ENCODE measurements at places on chromosomes 2 and 18.

- DNase-seq, result no peak
These were observed 155.5 kb upstream of the SERTAD2 start for GRCh38 chr2:64809216-64809615.

DNA sequence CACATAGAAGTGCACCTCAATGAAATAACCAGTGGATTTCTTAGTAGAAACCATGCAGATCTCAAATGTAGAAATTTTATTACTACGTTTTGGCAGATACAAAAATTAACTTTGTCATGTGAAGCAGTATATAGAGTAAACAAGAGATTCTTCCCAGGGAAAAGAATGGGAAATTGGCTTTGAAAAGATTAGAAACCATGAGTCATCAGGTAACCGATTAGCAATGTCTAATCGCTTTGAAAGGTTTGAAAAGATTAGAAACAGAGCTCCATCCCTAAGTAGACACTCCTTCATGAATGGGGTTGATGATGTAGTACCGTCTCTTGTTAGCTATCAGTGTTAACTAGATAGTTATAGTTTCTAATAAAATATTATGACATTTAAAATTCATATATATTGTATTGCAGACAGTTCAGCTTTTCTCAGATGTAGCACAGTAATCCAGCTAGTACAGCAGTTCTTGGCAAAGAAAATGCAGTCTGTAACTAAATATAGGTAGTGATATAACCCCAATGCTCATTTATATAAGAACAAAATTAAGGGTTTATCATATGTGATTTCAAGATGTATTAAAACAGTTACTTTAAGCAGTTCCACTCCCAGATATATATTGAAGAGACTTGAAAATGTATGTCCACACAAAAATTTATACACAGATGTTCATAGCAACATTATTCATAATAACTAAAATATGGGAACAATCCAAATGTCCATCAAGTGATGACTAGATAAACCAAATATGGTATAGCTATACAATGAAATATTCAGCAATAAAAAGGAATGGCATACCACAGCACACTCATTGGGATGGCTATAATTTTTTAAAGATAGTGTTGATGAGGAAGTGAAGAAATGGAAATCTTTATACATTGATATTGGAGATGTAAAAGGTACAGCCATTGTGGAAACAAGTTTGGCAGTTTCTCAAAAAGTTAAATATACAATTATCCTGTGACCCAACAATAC is 113.9 kb downstream of the PTPN4 start:
- DNase-seq, result no peak

GRCh38 chr18:47748093-47748796 is 182.2 kb downstream of the SMAD2 start:
- DNase-seq, result no peak

GRCh38 chr2:218992703-218993344 is 398 bp downstream of the CRYBA2 start:
- no peak for DNase-seq

DNA sequence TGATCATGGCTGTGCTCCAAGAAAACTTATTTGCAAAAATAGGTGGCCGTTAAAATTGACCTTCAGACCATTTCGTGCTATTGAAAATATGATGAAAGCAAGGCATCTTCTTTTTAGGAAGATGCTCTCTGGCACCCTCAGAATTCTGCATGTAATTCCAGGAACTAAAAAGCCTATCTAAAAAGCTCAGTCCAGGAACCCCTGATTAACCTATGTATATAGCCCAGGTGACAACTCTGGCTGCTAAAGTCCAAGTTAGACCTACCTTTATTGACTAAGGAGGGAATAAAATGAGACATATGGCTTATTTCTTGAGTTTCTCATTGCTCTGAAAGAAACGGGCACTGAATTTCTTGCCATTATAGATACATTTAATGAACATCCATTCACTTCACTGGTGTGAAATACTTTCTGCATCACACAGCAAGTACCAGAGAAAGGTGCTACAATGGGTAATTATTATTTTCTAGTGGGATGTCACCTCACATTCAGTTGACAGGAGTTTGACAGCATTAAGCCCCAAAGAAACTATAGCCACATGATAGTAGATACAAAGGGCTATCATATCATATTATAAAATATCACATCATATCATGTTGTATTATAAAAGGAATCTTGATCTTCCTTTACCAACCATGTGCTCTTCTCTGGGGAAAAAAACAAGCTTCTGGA is 83.8 kb downstream of the EPHA4 start:
- no peak for DNase-seq

DNA sequence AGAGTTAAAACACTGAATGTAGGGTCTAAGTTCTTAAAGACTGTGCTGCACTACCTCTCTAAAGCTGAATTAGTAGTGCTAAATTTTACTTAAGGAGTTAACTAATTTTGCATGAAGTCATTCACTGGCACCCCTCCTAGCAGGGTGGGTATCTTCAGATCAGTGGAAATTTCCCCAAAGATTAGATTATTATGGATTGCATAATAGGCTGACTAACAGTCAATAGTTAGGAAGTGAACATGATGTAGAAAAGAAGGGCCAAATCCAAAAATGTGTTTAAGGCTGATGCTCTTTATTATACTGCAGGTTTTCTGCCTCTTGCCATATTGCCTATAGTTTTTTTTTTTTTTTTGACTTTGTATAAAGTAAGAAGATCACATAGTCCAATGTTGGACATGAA is 5.2 kb downstream of the ZNF638 start:
- DNase-seq, result no peak

DNA sequence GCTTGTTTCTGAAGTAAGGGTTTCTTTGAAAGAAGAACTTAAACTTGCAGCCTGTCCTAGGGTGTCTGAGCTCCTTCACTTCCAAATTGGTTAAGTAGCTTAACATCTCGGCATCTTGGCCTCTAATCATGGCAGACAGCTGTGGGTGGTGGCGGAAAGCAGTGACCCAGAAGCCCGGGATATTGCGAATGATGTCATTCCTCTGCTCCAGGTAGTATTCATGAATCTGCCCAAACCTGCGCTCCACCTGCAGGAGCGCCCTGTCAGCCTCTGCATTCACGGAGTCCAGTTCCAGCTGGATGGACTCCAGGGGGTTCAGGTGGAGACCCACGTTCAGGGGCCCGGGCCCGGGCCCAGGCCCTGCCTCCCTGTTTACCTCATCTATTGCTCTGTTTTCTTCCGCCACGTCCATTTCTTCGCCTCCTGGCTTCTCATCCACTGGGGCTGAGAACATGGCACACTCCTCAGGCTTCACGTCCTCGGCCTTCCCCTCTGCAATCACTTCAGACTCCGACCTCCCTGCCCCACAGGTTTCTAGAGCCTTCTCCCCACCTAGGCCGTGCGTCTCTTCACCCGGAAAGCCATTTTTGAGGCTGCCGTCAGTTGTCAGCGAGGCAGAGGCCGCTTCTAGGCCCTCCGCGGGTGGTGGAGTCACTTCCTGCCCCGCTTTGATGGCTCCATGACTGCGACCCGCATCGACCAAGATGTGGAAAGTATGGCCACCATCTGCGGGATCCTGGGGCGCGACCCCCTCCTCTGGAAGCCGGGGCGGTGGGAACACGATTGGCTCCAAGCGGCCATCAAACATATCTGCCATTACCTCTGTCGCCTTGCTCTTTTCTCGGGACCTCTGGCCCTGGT is 569 bp downstream of the TSPYL6 start:
- no peak for DNase-seq

GRCh38 chr2:29950481-29950880 is 29.1 kb upstream of the ALK start:
- DNase-seq, result no peak

DNA sequence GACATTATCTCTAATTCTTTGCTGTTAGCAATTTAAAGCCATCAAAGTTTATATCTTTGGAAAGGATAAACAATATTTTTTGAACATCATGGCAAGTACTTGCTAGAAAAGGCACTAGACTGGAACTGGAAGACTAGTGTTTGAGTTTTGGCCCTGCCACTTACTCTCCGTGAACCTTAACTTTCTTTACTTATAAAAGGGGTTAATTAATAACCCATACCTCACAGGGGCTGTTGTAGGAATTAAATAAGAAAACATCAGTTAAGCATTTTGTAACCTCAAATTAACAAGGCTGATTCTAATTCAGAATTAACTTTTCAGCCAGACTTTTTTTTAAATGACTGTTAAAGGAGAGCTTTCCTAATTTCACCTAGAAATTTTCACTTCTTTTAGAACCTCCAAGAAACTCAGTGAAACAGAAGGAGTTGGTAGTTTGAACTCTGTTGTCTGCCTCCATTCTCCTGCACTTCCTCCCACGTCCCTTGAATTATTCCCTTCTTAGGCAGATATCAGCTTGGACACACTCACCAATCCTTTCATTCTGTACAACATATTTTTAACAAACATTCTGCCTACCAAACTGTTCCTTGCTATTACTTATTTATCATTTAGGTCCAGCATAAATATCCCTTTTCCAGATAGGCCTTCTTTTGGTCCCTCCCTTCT is 79.5 kb downstream of the COX7A2L start:
- DNase-seq, result no peak

GRCh38 chr2:242004902-242005230 is 135.3 kb downstream of the RTP5 start:
- no peak for DNase-seq

DNA sequence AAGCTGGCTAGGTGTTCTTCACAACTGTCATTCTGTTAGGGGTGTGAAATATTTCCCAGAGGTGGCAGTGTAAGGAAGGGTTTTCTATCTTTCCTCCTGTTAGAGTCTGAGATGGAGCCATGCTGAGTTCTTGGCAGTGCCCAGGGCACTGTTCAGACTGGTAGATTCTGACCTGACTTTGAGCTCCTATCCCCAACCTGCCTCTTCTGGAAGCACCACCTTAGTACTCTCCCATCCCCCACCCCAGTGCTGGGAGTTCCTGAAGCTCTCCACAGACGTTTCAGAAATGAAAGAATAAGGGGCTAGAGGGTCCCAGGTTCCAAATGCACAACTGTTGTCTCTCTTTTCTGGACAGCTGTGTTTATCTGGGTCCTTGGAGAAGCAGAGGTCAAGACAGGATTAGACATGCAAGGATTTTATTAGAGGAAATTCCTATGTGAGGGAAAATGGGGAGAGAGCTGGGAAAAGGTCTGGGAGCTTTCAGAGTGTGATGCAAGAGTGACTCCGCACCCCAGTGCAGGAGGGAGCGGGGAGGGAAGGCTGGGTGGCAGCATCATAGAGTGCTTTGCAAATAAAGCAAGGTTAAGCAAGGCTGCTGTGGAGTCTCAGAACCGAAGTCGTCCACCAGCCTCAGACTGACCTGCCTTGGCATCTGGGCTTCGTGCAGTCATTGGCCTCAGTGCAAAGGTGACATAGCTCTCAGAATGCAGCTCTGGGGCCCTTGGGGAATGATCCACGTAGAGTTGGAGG is 75.5 kb downstream of the SLC4A3 start:
- DNase-seq, result no peak

- DNase-seq, result no peak
These were observed 53.3 kb upstream of the RMP24 start for GRCh38 chr18:35919179-35919578.

DNA sequence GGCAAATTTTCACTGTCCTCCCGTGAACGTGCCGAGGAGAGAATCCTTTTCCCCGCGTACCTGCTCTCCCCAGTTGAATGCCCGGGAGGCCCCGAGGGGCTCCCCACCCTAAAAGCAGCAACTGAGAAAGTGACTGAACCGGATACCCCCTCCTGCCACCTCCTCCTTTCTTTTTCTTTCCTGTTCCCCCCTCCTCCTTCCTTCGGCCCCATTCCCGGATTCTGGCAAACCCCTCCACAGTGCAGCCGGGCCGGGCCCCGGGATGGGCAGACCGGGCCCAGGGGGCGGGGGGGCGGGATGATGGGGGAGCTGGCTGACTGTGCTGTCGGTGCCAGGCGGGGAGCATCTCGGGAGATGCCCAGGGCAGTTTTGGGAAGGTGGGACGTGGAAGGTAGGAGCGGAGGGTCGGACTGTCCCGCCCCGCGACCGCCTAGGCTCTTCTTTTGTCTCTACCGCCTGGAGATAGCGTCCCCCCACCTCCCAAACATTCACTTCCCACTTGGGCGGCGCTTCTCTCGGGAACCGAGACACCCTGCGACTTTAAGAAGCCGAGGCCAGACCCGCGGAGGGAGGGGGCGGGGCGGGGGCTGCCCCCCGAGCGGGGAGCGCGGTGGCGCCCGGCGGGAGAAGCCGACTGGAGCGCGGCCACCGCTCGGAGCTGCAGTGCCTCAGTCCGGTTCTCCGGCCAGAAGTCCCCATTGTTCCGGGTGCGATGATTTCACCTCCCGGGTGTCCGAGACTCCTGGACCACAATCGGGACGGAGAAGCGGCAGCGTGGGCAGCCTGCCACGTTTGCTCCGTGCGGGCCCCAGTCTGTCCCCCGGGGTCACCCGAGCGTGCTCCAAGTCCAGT is 8.2 kb downstream of the DLX2 start:
- no peak for DNase-seq

- DNase-seq, result no peak
These were observed 1166.3 kb upstream of the ACVR2A start for GRCh38 chr2:146678516-146678915.

DNA sequence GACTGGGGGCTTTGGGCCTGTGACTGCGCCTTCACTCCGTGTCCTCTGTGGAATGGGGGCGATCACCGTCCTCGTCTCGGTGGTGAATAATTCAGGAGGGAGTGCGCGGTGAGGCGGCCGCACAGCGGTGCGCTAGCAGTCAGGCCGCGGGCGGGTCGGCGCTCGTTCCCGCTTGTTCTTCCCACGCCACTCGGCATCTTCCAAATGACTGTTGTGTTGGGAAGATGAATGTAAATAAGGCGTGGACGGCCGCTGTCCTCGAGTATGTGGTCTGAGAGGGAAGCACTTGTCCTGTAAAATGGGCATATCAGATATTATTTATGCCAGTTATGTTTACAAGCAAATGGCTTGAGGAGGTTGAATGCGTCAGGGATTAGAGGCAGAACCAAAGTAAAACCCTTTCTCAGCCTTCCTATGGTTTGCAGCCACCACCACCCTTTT is 608 bp upstream of the VPS4B start:
- no peak for DNase-seq

Measured in naive thymus-derived CD4-positive, alpha-beta T cell (primary cell).